Islet precursor cell (in vitro differentiated cells): ENCODE measurements at places on chromosomes 7 and 10.
A peak's percentile ranks its signal among the peaks of the same experiment; 100 is the strongest.

GRCh38 chr7:121604627-121605316, 208.7 kb upstream of the FAM3C start:
- DNase-seq = no peak

DNA sequence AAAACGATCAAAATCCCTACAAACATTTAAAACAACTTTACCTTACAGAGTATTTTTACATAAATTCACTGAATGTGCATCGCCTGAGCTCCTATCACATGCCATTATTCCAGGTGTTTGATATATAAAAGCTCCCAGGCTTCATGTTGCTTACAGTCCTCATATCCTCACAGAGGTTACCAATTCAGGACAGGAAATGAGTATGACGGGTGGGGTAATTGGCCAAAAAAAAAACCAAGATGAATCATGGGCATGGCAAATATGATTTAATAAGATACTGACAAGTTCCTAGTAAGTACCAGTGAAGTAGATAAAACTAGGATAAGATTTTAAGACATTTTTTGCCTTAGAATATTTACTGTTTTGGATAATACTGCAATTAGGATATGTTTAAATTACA, 135.8 kb downstream of the KMT2E start:
- no peak for DNase-seq

DNA sequence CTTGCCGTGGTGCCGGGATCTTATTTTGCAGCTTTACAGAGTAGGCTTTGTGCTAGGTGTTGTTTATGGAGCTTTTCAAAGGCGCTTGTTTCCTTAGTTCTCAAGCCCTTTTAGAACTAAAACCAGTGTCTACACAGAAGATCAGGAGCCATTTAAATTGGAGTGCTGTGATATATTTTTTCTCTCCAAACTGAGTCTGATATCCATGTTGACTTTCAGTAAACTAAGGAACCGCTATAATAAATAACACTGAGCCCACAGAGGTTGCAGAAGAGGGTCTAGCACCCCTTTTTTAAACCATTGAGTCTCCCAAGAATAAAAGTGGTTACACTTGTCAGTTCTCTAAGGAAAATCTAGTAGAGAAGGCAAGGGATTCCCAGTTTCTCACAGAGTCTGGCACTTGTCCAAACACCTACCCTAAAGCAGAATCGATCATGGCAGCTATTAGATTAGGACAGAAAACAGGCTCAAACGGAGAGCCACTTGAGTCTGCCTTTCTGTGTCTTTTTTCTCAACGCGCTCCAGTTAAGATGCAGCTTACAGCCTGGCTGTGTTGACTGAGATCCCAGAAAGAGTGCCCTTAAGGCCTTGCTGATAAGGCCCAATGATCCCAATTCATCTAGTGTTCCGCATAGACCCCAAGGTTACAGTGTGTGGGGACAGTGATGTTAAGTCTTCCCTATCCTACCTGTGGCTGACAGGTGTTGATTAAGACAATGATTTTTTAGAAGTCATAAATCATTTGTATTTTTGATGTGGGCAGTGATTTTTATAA, 804 bp downstream of the TMEM106B start:
- no peak for DNase-seq

DNA sequence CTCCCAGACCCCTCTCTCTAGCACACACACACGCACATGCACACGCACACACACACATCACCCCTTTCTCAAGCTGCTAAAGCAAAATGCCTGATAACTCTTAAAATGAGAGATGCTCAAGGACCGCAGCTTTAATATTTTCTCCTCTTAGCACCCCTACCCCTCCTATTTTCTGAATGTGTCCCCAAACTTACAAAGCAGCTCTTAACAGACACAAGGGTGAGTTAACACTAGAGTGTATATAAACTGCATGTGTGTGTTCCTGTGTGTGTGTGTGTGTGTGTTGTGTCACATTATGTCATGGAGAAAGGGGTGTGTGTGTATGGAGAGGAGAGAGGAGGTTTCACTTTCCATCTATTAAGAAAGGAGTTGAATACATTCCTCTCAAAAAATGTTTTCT, 1.3 kb downstream of the PTN start:
- DNase-seq = no peak

DNA sequence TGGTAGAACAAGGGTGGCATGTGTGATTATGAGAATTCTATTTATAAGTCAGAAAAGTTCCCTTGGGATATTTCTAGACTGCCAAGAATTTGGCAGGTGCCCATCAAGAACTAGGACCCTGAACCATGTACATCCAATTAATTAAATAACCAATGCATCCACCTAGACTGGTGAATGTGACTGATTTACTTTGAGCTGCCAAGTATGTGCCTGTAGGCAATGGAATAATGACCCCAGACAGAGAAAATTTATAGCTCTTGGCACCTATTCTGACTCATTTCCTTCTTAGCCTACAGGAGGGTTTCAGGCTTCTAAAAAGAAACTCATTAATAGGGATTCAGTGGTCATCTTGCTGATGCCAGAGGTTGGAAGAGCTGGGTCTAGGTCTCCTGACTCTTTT, 54.9 kb downstream of the KCNH2 start:
- peak; percentile 11 for DNase-seq

- DNase-seq = peak; percentile 62
These were observed 71.8 kb upstream of the VWDE start for GRCh38 chr7:12475362-12476063.

DNA sequence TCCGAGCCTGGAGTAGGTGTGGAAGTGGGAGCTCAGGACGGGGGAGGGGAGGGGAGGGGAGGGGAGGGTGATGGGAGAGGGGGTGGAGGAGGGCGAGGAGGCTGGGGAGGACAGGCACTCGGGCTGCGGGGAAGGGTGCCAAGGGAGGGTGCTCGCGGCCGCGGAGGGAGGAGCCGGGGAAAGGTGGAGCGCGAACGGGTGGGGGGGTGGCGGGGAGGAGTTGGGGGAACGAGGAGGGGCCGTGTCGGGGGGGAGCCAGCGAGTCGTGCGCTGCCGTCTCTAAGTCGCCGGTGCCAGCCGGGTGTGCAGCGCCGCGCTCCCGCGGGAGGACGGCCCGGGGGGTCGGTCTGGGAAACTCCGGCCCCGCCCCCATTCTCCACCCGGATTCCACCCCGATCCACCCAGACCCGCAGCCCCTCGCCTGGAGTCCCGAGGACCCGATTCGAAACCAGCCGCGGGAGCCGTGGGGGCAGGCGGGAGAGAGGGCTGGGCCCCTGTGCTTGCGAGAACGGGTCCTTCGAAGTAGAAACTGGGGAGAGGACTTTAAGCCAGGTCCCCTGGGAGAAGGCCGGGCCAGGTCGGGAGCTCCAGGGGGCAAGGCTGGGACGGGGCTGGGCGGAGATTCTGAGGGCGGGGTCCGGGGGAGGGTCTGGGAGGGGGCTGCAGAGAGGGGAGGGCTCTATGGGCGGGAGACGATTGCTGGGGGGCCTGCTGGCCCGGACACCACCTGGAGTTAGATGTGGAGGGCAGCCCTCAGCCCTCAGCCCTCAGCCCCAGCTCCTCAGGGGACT, at the start of gene ZNF467:
Gene ZNF467 (minus strand): TSS at position 143 of the 791 bp plus-strand sequence. CDS start 2,556 bp downstream, outside the sequence.
- DNase-seq = no peak

DNA sequence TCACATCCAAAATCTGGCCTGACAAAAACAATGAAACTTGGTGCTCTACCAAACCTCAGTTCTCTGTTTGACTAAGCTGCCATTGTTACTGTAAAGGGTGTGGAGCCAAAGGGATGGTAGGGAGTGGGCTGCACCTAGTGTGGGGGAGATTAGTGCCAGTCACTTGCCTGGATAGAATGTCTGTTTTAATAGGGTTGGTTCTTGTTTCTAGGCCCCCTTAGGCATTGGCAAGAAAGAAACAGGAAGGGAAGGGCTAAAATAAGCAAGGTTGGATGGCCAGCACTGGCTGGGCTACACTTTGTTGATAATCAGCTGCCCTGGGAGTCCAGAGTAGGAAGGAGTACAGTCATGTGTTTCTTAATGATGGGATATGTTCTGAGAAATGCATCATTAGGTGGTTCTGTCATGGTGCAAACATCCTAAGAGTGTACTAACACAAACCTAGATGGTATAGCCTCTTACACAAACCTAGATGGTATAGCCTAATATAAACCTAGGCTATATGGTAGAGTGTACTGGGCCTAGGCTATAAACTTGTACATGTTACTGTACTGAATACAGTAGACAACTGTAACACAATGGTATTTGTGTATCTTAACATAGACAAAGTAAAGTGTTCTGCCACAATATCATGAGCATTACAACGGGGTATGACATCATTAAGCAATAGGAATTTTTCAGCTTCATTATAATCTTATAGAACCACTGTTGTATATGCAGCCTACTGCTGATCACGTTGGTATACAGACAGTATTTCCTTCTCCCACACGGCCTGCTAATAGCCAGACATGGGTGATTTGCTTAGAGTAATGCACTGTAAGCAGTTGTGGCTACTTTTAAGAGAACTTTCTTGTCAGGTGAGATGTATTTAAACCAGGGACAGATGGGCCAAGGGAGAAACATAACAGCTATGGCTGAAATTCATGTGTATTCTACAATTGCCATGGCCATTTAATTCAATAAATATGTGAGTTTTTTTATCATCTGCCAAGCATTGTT, 15.4 kb downstream of the BBIP1 start:
- DNase-seq = no peak

- DNase-seq = no peak
These were observed 37.2 kb upstream of the GATA3 start for GRCh38 chr10:8017277-8017676.

DNA sequence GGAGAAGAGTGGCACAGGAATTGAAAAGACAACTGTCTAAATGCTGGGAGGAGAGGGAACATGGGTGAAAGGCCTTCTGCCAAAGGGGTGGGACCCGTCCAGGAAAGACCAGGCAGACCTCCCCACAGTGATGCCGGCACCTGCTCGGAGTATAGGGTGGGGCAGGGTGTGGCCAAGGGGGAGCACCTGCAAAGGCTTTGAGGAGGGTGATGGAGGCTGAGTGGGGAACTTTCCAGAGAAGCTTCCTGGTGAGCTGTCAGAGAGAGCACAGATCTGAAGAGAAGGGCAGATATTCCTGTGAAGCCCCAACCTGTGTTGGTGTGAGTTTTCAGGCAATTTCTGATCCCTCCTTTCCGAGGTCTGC, 263.4 kb upstream of the GRB10 start:
- no peak for DNase-seq

DNA sequence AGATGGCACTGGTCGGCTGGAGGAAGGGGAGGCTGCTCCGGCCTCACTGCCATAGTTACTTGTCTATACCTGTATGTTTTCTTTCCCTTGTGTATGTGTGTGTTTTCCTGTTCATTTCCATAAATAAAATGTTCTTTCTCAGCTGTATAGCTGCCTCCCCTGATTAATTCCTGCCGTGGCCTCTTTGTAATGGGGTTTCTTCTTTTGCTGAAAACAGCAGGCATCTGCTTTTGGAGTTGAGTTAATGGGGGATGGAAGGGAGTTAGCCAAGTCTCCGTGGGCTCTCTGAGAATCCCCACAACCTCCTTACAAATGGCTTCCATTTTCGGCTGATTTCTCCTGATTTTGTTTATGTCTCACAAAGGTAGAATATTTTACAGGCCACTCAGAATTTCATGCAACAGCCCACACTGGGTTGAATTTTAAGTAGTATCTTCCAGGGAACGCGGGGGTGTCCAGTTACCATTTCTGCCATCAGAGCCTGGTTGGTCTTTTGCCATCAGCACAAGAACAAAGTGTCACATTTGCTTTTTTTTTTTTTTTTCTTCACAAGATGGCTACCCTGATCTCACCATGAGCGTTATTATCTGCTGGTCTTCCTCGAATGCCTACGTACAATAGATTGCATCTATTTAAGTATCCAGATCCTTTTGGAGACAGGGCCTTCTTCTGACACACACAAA, 88.1 kb upstream of the NRP1 start:
- no peak for DNase-seq

DNA sequence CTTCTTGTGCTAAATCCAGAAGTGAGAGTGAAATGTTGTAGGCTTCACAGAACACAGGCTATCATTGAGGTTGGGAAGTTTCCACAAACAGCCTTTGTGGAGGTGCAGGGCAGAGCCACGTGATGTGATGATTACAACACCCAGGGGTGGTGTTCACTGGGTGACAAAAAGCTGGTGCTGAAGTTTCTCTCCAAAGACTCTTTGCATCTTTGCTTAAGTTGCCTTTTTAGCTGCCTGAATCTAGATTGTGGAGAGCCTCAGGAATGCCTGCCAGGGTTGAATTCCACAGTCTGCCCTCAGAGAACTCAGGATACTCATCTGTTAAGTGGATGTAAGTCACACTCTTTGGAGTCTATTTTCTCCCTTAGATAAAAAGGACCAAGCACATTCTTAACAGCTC, 56.3 kb downstream of the PLXNA4 start:
- no peak for DNase-seq

DNA sequence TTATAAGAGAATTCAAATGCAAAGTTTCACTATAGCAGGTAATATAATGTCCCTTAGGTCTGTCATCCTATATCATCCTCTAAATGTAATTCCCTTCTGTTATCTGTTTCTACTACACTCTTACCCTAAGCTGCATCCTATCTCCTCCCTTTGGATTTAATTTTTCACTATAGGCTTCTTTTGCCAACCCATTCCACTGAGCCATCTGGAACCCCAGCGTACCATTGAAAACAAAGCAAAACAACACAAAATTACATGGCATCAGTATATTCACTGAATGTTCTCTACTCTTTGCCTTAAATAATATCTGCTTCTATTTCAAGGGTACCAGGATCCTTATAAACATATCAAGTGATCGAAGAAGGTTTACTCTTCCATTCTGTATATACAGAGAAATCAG, 1530.2 kb upstream of the LRRTM3 start:
- DNase-seq = no peak

DNA sequence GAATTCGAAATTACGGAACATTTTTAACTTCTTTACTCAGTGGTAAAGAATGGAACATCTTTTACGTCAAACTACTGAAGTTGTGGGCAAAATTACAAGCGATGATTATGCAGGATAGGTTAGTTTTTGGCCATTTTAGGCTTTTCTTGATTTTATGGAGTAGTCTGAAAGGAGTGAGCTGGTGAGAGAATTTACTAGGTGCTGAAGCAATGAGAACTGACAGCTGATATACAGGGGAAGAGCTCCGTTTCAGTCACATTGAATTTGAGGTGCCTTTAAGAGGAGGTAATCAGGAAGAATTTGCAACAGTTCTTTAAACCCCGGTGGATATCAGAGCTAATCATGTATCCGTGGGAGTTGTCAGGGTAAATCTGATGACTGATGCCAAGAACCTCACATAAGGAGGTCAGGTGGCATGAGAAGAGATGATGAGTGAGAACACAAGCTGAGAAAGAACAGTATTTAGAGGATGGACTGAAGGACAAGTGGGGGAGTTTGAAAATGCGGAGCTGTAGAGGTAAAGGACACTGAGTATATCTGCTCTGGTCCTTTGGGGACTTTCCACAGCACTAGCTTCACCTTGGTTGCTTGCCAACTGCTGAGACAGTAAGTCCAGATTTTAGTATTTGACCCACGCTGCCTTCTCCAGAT, 104.3 kb downstream of the AHR start:
- DNase-seq = no peak

GRCh38 chr7:2175514-2175913, 57.2 kb downstream of the MAD1L1 start:
- DNase-seq = peak; percentile 62

DNA sequence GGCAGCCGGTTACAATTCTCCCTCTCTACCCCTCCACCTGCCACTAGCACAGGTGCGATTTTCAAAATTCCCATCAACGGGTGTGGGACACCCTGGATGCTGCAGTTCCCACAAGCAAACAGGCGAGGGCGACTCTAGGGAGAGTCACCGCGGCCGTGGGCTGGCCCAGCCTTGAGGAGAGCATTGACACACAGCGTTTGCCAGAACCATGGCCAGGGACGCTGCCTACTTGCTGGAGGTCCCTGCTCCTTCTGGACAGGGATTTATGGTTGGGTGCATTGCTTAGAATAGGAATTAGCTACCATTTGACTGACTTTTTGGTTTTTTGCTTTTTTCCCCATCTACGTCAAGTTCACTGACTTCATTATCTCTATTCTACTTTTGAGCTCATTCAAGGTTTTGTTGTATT, 19.0 kb upstream of the CLDN4 start:
- DNase-seq = peak; percentile 91

GRCh38 chr10:63901881-63902280, 380.7 kb downstream of the REEP3 start:
- DNase-seq = peak; percentile 57
